Stimulated activated CD4-positive, alpha-beta T cell treated with anti-CD3 and anti-CD28 coated beads, Interleukin-12 subunit alpha, Interleukin-12 subunit beta, amount 100 ng/mL, for 24 hours (primary cell): ENCODE measurements at places on chromosomes 16 and 17.
A peak's percentile ranks its signal among the peaks of the same experiment; 100 is the strongest.

- peak; percentile 37 for DNase-seq
Measured at GRCh38 chr16:4309833-4310266, 6.0 kb upstream of the GLIS2 start.

DNA sequence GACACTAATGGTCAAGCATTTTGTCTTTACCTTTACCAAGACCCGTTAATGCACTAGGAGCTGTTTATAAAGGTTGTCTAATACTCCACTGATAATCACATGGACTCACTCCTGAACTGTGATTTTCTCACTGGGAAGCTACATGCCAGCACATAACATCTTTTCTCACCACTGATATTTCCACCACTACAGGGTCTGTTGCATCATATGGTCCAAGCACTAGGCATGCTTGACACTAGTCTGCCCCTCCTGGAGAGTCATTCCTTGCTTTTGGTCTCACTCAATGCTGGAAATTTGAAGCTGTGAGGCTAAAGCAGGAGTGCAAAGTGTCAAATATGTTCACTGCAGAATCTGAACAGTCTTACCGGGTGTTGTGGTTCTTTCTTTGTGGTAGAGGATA, 1576.8 kb downstream of the CDH8 start:
- no peak for DNase-seq

GRCh38 chr17:2237521-2237921, 66.1 kb downstream of the SMG6 start:
- no peak for DNase-seq

- peak; percentile 27 for DNase-seq
Measured at GRCh38 chr17:2906901-2907300, 110.7 kb downstream of the RAP1GAP2 start.

DNA sequence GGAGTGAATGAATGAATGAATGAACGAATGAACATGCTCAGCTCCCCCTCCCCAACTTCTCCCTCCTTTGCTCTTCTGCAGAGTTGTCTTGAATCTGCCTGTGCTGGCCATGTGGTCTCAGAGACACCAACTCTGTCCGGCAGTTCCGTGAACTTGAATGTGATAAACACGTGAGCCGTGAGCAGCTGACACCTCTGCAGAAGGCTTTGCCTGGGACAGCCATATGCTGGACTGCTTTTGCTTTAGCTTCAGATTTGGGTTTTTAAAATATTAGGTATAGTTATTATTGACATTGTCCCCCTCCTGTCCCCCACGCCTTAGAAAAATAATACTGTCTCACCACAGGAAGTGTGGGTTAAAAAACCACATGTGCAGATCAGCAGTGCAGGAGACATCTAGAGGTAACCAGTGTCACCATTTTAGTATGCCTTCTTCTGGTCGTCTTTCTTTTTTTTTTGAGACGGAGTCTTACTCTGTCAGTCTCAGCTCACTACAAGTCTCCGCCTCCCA, 83.8 kb downstream of the ABCC1 start:
- no peak for DNase-seq
